Activated naive CD4-positive, alpha-beta T cell treated with Interleukin-2 at 50 U/mL for 16 hours (primary cell): ENCODE measurements at places on chromosomes 6 and 20.

GRCh38 chr6:108163644-108164542, 1.9 kb upstream of the NR2E1 start:
- no peak for DNase-seq

DNA sequence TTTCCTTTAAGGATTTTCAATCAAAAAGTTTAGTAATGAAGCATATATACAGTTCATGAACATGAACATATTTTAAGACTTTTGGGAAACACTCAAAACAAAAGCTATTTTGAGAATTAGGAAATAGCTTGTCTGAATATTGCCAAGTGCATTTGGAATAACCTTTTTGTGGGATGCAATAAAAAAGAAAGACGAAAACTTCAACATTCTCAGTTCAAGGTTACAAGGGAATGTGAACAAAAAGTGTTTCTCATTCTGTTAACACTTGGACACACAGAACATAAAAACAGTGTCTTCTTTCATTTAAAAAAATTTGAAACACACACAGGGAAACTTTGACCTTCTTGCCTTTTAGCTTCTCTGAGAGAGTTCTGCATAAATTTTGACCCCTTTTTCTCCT, 72.7 kb upstream of the TCF21 start:
- DNase-seq = no peak

- DNase-seq = no peak
These were observed 289.4 kb downstream of the PRL start for GRCh38 chr6:22007469-22007868.

GRCh38 chr6:159047891-159048685, 3.3 kb upstream of the TAGAP start:
- DNase-seq = no peak

DNA sequence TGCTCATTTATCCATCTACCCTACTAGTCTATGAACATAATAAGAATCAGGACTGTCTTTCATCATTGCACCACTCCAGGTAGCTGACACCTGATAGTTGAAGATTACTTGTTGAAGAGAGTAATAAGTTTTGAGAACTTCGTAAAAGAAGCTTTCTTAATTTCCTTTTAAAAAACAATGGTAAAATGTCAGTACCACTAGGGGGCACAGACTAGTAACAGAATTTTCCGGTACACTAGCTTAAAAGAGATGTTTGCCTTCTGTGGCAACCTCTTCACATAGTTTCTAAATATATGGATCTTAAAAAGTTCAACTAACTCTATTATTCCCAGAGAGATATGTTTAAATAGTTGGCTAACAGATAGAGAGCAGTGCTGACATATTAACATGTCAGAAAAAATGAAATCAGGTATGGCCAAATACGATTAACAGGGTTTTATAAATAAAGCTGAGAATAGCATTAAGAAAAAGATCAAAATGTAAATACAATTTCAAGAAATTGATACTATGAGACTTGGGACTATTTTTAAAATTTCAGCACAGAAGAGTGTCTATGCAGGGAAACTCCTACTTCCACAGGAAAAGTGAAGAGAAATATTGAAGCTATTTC, 5.4 kb upstream of the KCNQ5 start:
- no peak for DNase-seq

DNA sequence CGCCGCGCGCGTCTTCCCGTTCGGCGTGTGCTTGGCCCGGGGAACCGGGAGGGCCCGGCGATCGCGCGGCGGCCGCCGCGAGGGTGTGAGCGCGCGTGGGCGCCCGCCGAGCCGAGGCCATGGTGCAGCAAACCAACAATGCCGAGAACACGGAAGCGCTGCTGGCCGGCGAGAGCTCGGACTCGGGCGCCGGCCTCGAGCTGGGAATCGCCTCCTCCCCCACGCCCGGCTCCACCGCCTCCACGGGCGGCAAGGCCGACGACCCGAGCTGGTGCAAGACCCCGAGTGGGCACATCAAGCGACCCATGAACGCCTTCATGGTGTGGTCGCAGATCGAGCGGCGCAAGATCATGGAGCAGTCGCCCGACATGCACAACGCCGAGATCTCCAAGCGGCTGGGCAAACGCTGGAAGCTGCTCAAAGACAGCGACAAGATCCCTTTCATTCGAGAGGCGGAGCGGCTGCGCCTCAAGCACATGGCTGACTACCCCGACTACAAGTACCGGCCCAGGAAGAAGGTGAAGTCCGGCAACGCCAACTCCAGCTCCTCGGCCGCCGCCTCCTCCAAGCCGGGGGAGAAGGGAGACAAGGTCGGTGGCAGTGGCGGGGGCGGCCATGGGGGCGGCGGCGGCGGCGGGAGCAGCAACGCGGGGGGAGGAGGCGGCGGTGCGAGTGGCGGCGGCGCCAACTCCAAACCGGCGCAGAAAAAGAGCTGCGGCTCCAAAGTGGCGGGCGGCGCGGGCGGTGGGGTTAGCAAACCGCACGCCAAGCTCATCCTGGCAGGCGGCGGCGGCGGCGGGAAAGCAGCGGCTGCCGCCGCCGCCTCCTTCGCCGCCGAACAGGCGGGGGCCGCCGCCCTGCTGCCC, 1.1 kb downstream of the SOX4 start:
- peak; percentile 43 for DNase-seq

DNA sequence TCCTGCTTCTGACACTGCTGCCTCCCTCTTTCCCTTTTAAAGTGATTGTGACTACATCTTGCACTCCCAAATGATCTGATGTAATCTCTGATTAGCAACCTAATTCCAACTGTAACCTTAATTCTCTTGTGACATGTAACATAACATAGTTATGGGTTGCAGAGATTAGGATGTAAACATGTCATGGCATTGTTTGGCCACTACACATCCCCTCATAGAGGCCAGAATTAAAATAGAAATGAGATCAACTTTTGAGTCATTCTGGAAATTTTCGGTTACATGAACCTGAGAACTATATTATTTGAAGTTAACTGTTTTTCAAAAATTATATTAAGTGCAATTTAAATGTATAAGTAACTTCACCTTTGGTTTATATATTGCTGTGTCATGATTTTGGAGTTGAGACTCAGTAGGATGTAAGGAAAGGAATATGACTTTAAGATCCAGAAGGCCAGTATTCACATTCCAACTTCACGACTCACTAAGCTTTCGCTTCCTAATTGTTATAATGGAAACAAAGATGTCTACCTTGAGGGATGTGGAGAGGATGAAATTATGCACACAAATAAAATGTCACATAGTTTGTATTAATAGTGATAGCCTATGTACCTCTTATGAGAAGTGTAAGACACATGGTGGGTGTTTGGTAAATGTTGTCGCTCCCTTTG, 611.9 kb upstream of the MAP3K7 start:
- no peak for DNase-seq
